ENCODE measurements at places on chromosomes 11 and 22.
A peak's percentile ranks its signal among the peaks of the same experiment; 100 is the strongest.

DNA sequence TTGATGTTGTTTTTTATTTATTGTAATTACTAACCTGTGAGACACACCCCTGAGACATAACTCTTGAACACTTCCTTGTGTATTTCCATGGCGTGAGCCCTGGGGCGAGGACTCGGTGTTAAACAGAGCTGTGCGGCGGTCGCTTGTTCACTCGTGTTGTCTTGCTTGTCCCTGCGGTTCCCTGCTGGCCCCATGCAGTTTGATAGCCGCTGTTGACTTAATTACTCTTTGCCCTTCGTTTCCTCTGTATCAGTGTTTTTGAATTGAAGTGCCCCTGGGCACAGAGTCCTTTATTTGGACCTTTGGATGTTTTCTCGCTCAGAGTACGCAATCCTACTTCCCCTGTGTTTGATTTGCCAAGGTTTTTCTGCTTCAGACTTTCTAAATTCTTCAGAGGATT lies 52.7 kb downstream of the TBC1D22A start:
- DNase-seq: no peak

DNA sequence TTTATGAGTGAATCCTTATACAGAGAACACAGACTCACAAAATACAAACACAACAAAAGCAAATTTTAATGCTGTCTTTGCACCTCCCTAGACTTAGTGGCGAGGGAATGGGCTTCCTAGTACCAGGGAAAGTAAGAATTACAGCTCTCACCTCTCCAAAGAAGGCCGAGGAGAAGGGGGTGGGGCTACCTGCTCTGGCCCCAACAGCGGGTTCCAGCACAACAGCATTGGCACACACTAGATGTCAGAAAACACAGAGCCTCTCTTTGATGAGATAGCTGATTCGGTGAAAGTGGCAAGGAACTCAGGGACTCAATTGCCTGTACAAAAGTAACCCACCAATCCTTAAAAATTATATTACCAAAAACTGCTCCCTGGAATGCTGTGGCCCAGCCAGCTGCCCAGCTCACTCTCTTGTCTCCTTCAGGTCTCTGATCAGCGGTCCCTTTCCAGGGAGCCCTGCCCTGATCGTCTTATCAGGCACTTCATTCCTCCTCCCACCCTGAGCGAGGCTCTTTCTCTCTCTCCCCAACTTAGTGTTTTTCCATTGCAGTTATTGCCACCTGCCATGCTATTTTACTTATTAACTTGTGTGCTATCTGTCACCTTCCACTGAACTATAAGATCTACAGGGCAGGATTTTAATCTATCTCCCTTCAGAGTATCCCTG lies 30.7 kb downstream of the SPON1 start:
- no peak for DNase-seq

DNA sequence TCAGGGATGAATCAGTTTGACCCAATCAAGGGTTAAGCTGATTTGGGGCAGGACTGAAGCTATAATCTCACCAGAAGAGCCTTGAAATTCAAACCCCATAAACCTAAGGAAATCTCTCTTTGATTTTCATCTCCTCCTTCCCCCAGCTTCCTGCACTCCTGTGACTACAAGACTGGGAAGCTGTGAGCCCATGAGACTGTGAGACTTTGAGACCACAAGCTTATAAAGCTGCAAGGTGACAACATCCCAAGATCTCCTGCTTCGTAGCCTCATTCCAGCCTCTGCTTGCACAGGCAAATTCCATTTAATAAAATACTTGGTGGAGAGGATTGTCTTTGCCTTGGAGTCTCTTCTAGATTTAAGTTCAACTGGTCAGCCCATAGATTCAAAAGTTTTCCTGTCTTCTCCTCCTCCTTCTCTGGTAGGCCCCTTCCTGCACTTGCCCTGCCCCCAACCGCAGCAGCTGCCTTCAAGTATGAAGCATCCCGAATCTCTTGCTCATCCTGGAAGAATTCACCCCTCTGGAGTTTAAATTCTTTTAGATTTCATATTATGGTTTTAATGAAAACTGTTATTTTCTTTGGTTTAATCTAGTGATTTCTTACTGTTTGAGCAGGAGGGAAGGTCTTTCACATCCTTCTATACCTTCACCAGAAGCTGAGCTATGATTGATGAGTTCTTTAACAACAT lies 42.1 kb downstream of the PAMR1 start:
- DNase-seq: no peak

GRCh38 chr22:27477171-27477570 lies 324.4 kb downstream of the MN1 start:
- DNase-seq: no peak

DNA sequence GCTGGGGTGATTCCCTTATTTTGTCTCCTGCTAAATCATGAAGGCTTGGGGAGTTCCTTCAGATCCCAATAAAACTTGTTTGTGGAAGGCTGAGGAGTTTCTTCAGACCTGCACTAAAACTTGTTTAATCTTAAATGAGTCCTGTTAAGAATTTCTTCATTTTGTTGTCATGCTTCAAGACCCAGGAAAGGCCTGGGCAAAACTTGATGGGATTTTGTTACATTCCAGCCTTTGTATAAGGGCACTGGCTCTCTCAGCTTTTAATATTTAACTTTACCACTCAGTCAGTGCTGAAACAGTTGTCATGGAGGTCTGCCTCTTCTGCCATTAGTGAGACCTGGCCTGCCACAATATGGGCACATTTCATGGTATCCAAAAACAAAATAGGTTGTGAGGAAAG lies 699.0 kb downstream of the ETS1 start:
- no peak for DNase-seq

DNA sequence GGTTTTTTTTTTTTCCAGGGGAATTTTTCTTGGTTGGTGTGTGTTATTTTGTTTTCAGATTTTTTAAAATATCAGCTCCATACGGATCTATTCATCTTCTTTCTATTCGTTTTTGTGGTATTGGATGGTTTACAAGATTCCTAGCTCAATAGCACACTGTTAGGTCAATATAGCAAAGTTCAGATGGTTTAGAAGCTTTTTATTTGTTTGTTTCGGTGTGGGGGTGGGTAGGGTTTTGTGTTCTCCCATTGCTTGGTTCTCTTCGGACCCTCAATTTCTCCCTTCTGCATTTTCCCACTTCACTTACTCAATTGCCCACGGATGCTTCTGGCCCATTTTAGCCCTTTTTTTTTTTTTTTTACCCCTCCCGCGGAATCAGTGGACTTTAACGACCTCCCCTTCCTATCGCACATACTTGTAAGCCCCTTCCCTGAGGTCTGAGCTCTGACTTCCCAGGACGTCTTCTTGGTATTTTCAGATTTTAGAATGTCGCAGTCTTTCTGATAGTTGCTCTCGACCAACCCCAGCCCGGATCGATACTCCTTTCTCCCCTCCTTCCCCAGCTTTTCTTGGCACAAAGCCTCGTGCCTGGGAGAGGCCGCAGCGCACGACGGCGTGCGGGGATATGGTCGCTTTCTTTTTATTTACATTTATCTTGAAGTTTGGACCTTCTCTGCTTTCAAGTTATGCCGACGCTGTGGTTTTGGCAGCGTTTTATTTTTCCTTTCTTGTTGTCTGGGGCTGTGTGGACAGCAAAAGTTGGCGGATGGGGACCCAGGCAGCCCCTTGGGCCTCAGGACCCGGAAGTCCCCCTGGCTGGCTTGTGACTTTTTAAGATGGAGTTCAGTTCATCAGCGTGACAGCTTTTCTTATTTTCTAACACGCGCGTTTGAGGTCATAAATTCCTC lies 4.4 kb upstream of the SPDYC start:
- DNase-seq: no peak

GRCh38 chr22:44926124-44926475 lies 83.7 kb downstream of the PHF21B start:
- DNase-seq: no peak

DNA sequence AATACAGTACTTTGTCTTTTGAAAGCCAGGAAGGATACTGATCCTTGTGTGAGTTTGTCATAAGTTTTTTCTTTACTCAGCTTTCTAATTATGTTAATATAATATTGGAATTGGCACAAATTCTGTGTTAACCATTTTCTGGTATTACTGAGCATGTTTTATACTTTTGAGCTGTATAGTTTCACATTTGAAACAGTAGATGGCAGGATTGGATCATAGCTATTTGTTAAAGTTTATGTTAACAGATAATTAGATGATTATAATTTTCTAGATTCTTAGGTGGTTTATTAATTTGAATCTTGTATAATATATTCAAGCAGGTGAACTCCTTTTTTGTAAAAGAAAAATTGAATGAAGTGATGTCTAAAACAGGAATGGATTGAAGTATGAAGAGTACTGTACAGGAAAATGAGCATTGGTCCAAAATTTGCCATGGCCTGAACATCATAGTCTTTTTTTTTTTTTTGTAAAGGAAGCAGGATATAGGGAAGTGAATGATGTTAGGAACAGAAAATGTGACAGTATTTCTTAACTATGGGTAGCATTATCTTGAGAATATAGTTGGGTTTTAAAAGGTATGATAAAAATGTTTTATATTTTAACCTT lies 102.0 kb downstream of the CYP2R1 start:
- DNase-seq: peak; percentile 59

DNA sequence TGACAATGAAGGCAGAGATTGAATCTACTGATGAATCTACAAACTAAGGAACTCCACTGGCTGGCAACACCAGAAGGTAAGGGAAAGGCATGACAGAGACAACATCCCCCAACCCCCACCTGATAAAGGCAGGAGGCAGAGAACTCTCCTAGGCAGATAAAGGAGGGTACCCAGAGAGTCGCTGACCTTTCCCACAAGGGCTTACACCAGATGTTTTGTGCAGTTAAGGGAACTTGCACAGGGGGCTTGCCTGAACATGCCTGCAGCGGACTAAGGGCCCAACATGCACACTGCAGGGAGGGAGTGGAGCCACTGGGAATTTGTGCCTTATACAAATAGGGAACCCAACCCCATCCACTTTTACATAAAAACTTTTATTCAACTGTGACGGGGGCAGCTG lies 1996.9 kb upstream of the RAG2 start:
- DNase-seq: no peak

- no peak for DNase-seq
Measured at GRCh38 chr22:37674248-37674647, 1.2 kb upstream of the LGALS1 start.

DNA sequence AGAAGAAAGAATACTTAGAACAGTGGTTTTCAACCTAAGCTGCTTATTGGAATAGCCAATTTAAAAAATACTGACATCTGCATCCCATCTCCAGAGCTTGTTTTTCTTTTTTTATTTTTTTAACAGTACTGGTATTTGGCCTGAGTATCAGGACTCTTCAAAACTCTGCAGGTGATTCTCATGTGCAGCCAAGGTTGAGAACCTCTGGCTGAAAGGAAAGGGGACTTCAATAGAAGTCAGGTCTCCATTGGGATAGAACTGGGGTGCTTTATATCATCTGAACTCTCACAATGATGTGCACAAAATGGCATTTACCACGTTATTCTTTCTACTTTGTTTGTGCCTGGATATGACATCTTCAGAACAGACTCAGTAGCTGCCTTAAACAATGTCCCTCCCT lies 55.3 kb downstream of the BBOX1 start:
- no peak for DNase-seq

DNA sequence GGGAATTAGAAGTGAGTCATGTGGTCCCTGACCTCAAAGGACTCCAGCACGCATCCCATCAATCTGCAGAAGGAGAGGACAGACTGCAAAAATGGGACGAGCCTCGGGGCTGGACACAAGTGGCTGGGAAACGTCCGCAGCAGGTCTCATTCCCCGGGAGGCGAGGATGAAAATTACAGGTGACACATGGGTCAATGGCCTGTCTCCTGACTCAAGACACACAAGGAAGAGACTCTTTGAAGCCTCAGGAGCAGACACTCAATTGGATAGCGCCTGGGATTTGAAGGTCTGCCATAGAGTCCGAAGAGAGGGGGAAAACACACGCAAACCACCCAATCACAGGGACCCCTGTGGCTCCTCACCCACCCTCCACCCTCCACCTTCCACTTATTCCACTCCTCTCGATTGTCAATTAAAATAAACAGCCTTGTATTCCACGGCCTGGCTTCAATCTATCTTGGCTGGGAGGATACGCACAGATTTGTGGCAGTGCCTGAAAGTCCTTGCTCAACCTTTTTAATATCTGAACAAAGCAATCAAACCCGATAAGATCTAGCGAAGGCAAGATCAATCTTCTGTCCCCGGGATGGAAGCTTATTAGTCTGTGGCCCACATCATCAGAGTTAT lies 101.8 kb upstream of the CADM1 start:
- DNase-seq: no peak

- no peak for DNase-seq
Measured at GRCh38 chr22:29817724-29818123, 20.4 kb downstream of the ASCC2 start.

DNA sequence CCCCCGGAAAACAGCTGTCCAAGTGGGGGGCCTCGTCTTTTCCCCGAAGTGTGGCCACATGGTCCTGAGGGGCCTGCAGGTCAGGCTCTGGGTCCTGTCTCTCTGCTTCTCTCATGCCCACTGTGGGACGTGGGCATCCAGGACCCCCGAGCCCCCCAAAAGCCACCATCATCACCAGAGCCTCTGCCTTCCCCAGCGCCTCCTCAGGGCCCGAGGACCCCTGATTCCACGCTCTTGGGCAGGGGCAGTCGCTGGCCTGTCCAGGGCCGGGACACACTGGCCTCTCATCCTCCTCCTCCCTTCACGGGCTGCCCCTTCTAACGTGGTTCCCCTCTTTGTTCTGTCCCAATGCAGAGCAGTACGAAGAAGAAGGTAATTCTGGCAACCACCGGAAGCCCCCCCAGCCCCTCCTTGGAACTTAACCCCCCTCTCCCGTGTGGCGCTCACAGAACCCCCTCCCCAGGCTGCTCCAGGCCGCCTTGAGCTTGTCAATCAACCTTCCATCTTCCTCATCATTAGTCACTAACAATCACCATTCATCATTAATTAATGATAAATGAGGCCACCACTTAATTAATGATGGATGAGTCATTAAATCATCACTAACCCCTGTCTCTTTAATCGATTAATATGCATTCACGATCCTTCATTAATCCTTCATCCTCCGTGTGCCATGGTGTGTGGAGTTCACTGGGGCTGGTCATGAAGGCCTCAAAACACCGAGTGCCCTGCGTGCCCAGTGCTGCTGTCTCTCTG lies 3.9 kb downstream of the TNNT3 start:
- DNase-seq: no peak

GRCh38 chr11:36684840-36685801 lies 87.1 kb upstream of the RAG2 start:
- no peak for DNase-seq

DNA sequence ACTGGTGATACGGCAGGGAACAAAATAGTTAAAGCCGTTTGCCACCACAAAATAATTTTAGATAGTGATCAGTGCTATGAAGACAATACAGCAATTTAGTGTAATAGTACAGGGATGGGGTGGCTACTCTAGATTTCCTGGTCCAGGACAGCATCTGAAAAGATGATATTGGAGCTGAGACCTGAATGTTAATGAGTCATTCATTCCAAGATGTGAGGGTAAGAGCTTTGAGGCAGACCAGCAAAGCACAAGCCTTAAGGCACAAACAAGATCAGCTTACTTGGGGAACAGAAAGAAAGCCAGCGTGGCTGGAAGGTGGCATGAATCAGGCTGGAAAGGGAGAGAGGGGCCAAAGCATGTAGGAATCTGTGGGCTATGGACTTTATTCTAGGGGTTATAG lies 132.3 kb downstream of the TRIM44 start:
- peak; percentile 10 for DNase-seq

- peak; percentile 45 for DNase-seq
Measured at GRCh38 chr11:86687185-86687778, 14.9 kb upstream of the ME3 start.
